Omental fat pad (tissue), 4 donors: ENCODE measurements at places on chromosomes 16 and 17.

DNA sequence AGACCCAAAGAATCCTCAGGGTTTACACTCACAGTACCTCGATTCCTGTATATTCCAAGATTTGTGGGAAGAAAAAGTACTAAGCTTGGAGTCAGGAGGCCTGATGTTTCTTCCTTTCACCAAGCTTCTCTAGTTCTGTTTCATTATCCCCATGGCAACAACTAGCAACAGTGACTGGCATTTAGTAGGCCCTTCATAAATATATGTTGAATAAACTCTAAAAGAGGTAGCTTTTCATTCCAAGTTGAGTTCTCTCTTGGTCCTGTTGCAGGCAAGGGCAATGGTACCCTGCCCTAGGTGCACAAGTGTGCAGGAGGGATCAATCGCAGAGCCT is 527 bp upstream of the UBE2Z start:
- no peak for DNase-seq

DNA sequence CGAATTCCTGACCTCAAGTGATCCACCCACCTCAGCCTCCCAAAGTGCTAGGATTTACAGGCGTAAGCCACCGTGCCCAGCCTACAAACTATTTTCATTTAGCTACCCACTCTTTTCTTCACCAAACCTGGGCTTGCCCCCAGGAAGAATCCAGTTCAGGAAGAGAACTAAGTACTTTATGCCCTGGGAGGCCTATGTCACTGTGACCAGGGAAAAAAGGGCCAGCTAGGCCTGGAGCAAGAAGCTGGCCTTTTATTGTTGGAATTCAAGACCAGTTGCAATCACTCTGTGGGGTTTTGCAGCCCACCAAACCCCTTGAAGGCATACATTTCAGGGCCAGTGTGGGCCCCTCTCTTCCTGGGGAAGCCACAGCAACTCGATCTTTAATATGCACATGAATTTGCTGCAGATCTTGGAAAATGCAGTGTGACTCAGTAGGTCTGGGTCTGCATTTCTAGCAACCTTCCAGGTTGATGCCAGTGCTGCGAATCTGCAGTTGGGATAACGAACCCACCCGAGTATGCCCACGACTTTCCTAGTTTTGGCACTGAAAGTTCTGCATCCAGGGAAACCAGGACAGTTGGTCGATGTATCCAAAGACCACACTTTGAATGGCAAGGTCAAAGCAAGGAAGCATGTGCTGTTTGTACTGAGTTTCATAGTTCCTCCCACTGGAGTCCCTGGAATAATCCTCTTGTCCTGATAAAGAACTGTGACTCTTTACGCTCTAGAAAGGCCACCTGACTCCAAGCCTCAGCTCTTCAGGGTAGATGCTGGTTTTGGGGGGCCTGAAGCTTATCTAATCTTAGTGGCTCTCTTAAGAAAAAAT is 7.2 kb upstream of the MRPS23 start:
- no peak for DNase-seq

DNA sequence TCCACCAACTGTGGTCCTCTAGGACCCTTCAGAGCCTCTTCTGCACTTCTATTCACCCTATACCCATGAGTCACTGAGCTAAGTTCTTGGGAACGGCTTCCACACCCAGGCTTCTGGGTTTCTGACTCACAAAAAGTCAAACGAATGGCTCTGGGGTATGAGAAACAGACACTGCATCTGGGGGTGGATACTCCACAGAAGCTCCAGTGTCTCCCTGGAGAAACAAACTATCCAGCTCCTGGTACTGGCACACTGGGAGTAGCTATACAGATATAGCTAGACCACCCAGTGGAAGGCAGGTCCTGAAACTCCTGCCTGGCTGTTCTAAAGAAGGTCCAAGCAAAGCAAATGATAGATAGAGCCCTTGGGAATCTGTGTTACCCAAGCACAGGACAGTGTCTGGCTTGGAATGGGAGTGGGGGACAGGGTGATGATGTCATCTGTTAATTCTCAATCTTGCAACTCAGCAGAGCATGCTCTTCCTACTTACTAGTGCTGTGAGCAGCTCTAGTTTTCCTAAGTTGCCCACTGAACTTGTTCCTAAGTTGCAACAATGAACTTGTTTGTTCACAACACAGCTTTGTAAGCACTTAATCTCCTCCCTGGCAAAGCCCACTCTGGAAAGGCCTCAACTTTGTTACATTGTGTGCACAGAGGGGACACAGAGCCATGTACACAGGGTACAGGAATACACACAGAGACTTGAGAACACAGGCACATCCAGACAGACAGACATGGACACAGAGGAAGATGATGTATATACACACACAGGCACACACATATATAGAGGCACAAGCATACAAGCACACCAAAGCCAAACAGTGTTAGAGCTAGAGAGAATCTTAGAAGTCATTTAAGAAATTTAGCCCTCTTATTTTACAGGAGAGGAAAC is 6.7 kb downstream of the MMP28 start:
- DNase-seq, result no peak

- no peak for DNase-seq
These were observed 54.9 kb upstream of the TANC2 start for GRCh38 chr17:62911114-62911513.

DNA sequence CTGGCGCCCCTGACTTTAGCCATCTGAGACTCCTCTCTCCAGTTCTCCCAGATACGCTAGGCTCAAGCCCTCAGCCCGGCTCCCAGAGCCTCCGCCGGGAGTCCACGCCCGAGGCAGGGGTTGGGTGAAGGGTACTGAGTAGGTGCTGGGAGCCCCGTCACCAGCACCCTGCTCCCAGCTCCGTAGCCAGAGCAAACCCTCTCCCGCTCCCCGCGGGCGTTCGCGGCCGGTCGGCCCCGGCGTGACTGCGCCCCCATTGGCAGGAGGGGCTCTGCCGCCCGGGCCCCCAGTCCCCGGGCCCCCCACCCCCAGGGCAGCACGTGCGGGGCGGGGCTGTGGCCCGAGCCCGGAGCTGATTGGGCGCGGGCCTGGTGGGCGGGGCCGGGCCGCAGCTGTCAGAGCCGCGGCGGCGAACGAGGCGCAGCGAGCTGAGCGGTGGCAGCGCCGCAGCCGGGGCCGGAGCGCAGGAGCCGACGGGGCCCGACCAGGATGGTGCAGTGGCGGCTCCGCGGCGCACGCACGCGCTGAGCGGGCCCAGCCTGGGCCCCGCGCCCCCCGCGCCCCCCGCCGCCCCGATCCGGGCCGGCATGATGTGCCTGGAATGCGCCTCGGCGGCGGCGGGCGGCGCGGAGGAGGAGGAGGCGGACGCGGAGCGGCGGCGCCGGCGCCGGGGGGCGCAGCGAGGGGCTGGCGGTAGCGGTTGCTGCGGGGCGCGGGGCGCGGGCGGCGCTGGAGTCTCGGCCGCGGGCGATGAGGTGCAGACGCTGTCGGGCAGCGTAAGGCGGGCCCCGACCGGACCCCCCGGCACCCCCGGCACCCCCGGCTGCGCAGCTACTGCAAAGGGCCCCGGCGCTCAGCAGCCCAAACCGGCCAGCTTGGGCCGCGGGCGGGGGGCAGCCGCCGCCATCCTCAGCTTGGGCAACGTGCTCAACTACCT is at the start of gene SPNS2:
Gene SPNS2 (plus strand): TSS at position 421 of the 937 bp plus-strand sequence. CDS start 167 bp downstream, at position 588.
- no peak for DNase-seq

- no peak for DNase-seq
These were observed 258.4 kb downstream of the C16orf95 start for GRCh38 chr16:87058728-87059250.

DNA sequence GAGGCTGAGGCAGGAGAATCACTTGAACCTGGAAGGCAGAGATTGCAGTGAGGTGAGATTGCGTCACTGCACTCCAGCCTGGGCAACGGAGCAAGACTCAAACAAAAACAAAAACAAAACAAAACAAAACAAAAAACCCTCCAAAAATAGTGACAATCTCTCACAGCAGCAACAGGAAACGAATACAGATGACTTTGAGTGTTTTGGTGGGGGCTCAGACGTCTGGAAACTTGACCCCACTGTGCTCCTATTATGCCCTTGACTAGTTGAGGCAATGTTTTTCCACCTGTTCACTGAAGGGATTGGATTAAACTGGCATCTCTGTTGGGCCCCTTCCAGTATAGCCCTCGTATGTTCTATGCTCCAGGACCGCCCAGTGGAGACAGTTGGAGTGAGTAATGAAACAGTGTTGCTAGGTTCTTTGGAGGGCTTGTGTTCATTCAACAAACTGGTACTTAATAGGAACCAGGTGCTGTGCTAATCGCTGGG is 167.0 kb downstream of the UTP18 start:
- no peak for DNase-seq

DNA sequence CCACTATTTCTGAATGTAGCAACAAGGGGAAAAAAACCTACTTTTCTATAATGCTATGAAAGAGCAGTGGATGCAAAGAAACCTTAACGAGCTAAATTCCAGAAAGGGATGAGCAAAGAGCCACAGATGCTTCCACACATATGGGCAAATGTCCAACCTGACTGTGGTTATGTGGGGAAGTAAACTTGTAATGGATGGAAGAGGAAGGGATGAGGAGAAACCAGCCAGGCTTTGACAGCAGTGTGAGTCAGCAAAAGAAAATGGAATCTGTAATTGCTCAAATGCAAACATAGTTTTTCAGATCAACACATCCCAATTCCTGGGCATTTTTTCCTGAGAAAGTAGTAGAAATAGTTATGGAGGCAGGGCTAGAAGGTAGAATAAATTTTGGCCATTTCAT is 204.8 kb upstream of the CPHXL start:
- no peak for DNase-seq

GRCh38 chr17:70370816-70371215 is 201.5 kb downstream of the KCNJ2 start:
- DNase-seq, result no peak

DNA sequence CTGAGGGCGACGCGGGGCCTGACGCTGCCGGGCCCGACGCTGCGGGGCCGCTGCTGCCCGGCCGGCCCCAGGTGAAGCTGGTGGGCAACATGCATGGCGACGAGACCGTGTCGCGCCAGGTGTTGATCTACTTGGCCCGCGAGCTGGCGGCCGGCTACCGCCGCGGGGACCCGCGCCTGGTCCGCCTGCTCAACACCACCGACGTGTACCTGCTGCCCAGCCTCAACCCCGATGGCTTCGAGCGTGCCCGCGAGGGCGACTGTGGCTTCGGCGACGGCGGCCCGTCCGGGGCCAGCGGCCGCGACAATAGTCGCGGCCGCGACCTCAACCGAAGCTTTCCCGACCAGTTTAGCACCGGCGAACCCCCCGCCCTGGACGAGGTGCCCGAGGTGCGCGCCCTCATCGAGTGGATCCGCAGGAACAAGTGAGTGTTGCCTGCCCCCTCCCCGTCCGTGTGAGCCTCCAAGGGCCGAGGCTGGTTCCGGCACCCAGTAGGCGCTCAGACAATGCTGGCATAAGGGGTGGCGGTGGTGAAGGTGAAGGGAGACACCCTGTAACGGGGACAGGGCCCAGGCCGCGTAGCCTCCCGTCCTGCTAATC is 676 bp downstream of the CPD start:
- DNase-seq, result no peak

- DNase-seq, result no peak
These were observed 24.8 kb downstream of the PITPNC1 start for GRCh38 chr17:67401598-67402504.

- DNase-seq, result no peak
These were observed 55.6 kb downstream of the BAIAP2 start for GRCh38 chr17:81090361-81091136.

DNA sequence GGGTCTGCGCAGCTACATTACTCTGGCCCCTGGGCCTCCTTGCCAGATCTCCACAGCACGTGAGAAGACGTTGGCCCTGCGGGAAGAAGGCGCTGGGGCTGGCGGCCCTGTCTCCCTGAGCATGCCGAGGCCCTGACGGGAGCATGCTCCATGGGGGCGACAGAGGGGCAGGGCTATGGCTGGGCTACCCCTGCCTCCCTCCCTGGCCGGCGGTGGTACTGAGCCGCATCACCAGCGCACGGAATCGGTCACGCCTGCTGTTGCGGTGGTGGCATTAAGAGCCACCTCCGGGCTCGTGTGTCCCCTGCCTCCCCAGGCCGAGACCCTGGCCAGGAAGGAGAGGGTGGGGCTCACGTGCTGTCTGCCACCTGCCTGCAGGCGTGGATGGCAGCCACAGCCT is 28.1 kb downstream of the MAPK8IP3 start:
- no peak for DNase-seq

GRCh38 chr17:28744972-28745785 is 1.4 kb downstream of the TRAF4 start:
- no peak for DNase-seq

GRCh38 chr17:37818689-37819088 is 73.8 kb upstream of the HNF1B start:
- no peak for DNase-seq

DNA sequence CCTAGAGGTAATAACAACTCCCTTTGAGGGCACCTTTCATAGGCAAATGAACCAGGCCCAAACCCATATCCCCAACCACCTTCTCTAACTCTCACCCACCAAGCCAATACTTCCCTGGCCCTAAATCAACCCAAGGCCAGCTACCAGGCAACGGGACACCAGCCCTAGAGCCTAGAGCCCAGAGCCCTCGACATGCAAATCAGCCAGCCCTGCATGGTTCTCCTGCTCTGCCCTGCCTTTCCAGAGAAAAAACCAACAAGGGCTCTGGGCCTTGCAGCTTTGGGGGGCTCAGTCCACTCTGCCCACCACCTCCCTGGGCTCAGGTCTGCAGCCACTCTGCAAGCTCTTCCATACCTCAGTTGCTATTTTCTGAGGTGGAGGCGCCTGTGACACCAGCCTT is 55.0 kb downstream of the PITPNM3 start:
- DNase-seq, result no peak

GRCh38 chr17:14458724-14459123 is 157.8 kb downstream of the HS3ST3B1 start:
- DNase-seq, result no peak

GRCh38 chr16:29316761-29317183 is 89.7 kb downstream of the NPIPB11 start:
- DNase-seq, result no peak

DNA sequence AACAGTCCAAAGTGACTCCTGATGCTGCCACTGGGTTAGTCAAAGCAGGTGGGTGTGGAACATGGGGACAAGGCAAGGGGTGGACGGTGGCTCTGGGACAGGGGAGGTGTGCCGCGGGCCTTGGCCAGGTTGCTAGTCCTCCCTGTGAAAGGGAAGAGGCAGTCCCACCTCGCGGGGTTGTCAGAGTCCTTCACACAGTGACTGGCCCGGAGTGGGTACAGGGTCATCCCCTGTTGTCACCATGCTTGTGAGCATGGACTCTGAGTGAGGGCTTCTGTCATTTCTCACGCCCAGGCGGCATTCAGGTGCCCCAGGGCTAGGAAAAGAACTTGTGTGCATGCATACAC is 3.1 kb upstream of the ZNF469 start:
- no peak for DNase-seq

GRCh38 chr17:2980211-2980903 is 83.0 kb downstream of the OR1D5 start:
- no peak for DNase-seq

GRCh38 chr16:71250461-71251235 is 20.1 kb upstream of the HYDIN start:
- no peak for DNase-seq
